ENCODE measurements at places on chromosomes 6 and 20.

DNA sequence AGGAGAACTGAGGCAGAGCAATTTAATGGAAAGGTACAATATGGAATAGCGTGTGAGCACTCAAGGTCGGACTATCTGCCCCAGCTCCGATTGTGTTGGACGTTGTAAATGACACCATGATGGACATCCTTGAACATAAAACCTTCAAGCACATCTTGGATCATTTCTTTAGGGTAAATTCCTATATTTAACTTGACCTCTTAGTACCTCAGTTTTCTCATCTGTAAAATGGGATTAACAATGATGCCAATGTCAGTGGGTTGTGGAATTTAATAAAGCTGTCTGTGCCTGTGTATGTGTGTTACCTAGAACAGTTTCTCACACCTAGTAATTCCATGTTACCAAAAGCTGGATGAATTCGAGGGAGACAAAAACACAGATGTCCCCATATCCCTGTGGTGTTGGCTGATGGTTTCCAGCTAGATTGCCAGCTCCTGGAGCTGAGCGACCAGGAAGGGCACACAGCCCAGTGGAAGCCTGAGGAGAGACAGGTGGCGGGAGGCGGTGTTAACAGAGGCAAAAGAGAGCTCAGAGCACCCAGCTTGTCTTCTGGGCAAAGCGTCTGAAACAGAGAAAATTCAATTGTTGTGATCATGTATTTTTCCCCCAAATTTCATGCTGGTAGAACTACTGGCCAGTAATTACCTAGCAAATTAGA lies 32.6 kb downstream of the MDFI start:
- no peak for DNase-seq

DNA sequence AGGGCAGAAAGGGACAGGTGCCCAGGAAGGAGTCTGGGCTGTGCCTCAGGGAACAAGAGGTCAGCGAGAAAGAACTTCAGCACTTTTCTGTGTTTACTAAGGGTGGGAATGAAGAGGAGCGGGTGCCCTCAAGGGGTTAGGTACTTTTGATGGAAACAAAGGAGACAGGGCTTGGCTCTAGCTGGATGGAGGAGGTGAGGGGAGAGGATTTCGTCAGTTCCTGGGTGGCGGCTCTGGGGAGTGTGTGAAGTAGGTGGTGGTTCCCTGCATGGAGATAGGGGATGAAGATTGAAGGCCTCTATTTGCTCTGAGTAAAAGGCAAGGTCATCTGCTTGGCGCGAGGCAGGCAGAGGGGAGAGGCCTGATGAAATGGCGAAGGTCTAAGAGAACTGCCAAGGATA lies 40.0 kb upstream of the ANKRD60 start:
- no peak for DNase-seq

- no peak for DNase-seq
Observed at GRCh38 chr20:63043348-63044203, 36.8 kb upstream of the BHLHE23 start.

- no peak for DNase-seq
Observed at GRCh38 chr20:31708736-31709534, 13.7 kb downstream of the BCL2L1 start.

DNA sequence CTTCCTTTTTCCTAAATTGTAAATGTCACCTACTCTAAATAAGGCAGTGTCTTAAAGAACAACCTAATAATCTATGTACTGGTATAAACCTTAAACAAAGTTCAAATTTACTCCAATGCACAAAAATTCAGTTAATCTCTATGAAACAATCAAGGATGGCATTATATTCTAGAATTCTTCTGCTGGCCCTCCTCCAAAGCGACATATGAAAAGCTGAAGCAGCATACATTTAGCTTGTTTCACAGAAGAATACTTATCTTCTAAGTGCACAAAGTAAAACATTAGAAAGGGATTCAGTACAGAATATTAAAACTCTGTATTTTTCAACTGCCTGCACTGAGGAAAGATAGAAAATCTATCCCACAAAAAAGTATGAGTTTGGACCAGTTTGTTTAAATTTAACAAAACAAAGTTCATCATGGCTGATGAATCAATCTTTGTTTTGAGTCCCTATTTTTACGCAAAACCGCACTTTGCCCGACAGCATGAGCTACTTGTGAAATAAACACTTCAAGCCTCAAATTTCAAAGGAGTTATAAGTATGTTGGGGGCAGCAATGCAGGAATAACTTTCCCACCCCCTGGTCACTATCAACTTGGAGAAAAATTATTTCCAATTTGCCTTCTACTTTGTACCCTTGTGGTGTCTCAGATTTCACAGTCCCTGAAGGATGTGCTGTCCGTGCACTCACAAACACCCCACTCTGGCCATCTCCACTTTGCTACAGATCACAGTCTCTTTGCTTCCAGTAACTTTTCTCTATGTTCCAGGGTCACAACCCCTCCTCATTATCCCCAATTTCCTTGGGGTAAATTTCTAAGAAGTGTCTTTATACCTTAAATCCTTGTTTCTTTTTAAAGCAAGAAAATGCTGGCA lies 238.2 kb downstream of the PRKN start:
- no peak for DNase-seq

- no peak for DNase-seq
Observed at GRCh38 chr20:3698591-3699001, 13.8 kb downstream of the SIGLEC1 start.

DNA sequence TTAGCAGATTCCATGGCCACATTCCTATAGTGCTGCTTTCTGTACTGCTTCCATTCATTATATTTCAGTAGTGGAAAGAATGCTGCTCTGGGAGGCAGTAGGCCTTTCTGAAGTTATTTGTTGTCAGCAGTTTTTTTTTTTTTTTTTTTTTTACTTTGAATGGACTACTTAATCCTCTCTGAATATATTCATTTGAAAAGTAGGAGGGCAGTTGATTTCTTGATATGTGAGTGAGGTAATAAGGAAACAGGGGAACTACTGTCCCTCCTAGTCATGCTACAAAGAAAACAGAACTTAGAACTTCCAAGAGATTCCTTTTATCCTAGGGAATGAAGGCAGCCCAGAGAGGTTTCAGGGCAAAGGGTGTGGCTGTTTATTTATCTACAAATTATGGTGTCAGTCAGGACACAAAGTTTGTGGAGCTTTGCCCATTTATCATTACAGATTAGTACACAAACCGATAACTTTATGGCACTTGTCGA lies 155.9 kb downstream of the JARID2 start:
- DNase-seq, result no peak

Data from activated T-helper 1 cell treated with Interleukin-2 at 50 U/mL for 16 hours (primary cell).